Coronary artery (tissue), 2 donors: ENCODE measurements at places on chromosomes 12 and 14.

DNA sequence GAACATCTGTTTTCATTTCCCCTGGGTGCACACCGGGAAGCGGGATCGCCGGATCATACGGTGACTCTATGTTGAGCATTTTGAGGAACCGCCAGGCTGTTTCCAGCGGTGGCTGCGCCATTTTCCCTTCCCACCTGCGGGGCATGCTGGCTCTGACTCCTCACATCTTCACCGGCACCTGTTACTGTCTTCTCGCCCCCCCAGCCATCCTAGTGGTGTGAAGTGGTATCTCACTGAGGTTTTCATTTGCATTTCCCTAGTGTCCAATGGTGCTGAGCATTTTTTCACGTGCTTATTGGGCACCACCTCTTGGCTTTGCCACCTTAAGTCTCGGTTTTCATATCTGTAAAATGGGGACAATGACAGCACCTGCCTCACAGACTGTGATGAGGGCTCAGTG is 44.1 kb upstream of the EML1 start:
- DNase-seq, result no peak

GRCh38 chr14:64573109-64573508 is 23.3 kb downstream of the PPP1R36 start:
- DNase-seq, result no peak

DNA sequence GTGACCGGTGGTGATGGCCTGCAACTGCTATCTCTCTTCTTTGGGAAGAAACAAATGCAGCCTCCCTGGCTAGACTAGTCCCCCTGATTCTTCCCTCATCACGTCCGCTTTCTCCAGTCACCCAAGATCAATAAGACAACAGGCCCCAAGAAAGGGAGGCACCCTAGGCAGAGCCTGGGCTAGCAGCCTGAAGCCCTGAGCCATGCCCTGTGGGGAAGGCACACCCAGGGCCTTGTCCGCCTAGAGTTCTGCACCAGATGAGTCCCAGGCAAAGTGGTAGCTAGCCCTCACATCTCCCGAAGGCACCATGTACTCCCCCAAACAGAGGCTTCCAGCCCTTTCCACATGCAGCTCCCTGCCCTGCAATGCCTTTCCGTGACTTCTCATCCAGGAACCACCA is 35.1 kb downstream of the CAMKK2 start:
- DNase-seq, result no peak

DNA sequence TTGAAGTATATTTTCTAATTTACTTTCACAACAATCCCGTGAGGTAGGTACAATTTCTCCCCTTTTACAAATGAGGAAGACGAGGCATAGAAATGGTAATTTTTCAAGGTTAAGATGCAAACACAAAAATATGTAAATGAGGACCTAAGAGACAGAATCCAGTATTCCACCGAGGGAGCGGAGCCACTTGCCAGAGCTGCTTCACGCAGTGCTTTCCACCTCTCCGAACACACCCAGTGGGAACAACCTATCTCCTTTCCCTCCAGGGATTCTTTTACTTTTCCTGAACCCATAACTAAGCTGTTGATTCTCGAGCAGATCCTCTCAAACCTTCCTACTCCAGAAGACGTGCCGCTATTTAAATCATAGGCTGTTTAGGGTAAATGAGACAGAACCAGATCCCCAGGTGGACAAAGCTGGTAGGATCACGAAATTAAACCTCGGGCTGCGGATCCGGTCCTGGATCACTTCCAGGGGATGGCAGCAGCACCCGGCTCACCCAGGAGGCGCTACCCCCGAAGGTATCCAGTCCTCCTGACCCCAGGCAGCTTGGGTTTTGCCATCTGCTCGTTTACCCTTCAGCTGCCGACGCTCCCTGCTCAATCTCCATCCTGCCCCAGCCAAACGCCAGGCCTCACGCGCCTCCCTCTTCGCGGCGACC is 1.5 kb downstream of the DDHD1 start:
- DNase-seq, result no peak

- no peak for DNase-seq
Measured at GRCh38 chr14:50997712-50998111, 53.4 kb upstream of the PYGL start.

GRCh38 chr12:70617450-70617849 is 19.8 kb downstream of the PTPRB start:
- no peak for DNase-seq

DNA sequence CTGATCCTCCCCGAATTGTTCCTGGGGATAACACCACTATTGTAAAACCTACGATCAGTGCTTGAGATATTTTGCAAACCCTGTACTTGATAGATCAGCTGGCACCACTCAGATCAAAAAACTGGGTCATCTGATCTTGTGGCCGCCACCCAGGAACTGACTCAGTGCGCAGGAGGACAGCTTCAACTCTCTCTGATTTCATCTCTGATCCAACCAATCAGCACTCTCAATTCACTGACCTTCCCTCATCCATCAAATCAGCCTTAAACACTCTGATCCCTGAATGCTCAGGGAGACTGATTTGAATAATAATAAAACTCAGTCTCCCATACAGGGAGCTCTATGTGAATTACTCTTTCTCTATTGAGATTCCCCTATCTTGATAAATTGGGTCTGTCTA is 4.2 kb upstream of the XPOT start:
- no peak for DNase-seq

DNA sequence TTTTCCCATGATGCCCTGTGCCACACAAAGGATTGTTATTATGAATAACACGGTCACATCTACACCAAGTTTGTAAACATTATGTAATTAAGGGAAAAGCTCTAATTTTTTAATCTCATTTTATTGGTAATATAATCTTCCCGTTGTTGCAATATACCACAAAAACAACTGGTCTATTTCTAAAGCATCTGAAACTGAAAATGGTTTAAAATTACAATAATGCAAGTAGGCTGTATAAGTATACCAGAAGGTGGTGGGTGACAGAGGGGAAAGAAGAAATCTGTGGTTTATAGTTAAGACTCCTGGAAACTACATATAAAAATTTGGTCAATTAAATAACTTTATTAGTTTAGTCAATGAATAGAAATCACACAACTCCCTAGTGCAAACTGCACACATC is 5.2 kb downstream of the DDHD1 start:
- no peak for DNase-seq

- no peak for DNase-seq
Measured at GRCh38 chr12:5665615-5666014, 233.7 kb downstream of the NTF3 start.
